ENCODE measurements at places on chromosomes 12 and 14.

DNA sequence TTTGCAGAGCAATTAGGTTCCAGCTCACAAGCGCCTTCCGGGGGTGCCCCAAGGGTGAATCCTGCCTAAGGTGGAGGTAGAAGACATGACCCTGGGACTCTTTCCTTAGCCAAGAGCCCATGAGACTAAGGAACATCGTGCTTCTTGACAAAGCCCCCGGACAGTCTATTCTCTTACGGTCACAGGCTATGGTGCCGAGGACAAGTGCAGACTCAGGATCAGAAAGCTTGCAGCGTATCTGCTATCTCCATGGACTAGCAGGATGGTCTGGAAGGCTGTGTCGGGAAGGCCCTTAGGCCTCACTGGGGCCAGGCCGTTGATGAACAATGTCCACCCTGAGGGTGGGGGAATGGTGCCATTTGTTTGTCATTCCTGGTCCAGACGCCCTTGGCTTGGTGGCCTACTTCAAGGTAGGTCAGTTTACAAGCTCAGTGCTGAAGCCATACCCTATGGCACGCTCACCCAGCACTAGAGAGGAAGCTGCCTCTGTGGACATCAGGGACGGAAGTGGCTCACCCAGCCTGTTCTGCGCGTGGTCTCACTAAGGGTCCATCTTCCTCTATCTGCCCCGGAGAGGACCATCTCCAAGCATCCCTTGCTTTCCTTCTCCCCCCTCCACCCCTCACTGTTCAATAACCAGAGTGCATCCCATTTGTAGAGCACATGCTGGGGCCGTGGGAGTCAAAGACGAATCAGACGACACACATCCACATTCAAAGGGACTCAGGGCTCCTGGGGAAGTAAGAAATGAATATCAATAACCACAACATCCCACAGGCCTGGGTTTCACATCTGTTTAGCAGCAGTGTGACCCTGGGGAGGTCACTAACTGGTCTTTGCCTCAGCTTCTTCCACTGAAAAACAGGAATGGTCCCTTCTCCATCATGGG is 45.0 kb upstream of the IQSEC3 start:
- DNase-seq = no peak

DNA sequence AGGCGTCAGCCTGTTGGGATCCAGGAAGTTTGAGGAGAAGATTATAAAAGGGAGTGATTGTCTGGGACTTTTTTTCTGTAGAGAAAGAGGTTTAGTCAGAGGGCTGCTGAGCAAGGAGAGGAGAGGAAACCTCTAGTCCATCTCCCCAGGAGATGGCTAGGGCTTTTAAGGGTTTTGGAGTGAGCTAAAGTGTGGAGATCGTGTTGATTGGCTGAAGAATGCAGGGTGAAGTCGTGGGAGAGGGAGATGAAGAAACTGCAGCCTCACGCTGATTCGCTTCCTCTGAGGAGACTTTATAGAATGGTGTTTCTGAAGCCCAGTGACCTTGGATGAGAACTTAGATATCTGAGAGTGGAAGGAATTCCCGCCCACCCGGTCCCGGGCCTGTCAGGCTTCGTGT is 193.7 kb upstream of the PWP1 start:
- DNase-seq = no peak

GRCh38 chr12:1836241-1836803 is 16.0 kb downstream of the LRTM2 start:
- DNase-seq = no peak

DNA sequence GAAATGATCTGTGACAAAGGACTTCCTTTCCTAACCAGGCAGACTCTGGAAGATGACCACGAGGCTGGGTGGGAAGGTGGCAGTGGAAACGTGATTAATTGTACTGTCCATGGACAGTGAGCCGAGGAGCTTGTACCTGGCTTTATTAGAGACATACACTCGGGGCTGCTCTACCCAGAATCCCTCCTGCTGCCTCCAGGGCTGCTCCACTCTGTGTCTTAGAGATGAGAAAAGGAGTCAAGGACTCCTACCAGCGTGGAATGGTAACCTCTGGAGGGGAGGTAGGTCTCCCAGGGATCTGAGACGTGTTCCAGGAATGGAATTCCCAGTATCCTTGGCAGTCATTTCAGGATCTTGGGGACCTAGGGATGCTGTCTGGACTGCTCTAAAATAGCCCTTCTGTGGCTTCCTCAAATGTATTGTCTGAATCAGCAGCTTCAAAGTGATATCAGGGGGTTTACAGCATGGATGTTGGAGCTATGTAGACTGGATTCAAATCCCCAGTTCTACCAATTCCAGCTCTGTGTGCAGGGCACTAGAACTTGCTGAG is 237.8 kb downstream of the CACNA1C start:
- DNase-seq = no peak

GRCh38 chr14:75837151-75837787 is 144.5 kb downstream of the TGFB3 start:
- no peak for DNase-seq

DNA sequence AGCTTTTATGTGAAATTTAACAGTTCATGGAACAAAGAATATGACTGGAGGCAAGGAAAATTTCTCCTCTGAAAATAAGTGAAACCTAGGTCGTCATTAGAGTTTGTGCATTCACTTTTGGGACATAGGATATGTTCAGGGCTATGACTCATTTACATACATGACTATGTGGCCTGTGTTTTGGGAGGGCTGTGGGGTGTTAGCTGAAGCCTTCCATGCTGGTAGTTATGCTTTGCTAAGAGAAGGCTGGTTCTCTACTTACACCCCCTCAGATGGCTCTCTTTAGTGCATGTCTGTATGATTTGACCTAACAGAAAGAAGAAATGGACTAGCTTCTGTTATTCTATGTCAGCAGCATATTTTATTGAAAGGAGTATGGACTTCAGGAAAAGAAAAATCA is 416.5 kb upstream of the GARIN6 start:
- no peak for DNase-seq

GRCh38 chr14:67492538-67492937 is 4.0 kb upstream of the TMEM229B start:
- DNase-seq = no peak

GRCh38 chr14:63343878-63344277 is 25.1 kb upstream of the GPHB5 start:
- DNase-seq = no peak

DNA sequence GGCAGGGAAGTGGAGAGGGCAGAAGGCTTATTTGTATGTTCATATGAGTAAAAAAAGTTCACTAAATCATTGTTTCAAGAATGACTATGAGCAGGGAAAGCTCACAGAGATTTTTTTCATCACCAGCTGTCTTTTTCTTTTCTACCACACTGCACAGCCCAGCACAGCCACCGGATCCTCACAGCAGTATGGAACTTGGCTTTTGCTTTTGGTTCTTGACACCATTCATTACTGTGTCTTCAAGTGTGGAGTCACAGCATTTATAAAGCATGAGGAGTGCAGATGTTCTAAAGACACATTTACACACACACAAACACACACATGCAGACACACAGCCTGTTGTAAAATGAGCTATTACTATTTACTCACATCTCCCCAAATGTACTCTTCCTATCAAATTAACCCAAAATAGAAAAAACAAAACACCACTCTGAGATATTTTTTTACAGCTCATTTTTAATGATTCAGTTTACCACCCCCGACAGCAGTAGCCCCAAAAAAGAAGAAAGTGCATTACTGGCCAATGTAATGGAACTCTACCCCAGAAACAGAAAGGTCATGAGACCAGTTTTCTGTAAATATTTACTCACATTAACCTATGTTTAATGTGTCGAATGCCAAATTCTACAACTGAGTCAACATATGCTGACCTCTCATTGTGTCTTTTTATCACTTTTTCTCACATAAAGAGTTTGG is 60.5 kb downstream of the BTG1 start:
- DNase-seq = no peak

- DNase-seq = no peak
These were observed 3.6 kb upstream of the TGM1 start for GRCh38 chr14:24266344-24267244.

DNA sequence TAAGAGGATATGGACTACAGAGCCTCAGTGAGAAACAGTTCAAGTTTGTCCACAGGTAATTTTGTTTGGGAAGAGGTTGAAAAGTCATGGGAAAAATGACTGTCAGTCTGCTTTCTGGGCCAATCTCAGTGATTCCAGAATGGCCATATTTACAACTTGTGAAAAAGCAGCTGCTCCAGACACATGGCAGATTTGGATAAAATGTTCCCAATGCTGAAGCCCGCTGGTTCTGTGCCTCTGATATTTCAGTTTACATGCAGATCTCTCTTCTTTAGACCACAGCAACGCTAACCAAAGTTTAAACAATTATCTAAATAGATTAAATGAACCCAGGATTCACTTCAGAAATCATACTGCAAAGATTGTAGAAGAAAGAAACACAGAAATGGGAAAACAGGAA is 222.8 kb downstream of the SOX5 start:
- DNase-seq = no peak

DNA sequence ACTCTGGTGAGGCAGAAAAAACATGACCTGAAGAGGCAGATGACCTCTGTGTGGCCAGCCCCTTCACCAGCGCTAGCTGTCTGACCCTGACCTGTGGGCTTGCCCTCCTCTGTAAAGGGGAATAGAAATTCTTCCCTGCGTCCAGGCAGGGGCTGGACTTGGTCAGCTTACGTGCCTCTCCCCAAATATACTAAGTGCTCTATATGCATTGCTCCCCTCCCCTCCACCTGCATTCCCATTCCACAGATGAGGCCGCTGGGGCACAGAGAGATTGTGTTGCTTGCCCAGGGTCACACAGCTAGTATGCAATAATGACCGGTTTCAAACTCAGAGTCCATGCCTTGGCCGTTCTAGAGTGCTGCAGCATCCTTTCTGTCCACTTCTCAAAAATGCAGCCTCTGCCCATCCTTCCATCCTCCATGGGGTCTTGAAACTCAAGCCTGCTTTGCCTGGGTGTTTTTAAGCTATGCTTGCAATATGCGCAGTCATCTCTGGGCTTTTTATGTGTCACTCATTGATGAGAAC is 303.9 kb downstream of the CACNA1C start:
- no peak for DNase-seq

- DNase-seq = no peak
These were observed 48.4 kb downstream of the C12orf75 start for GRCh38 chr12:105378911-105379310.

- DNase-seq = no peak
These were observed 49.8 kb downstream of the NOC4L start for GRCh38 chr12:132194056-132194455.

DNA sequence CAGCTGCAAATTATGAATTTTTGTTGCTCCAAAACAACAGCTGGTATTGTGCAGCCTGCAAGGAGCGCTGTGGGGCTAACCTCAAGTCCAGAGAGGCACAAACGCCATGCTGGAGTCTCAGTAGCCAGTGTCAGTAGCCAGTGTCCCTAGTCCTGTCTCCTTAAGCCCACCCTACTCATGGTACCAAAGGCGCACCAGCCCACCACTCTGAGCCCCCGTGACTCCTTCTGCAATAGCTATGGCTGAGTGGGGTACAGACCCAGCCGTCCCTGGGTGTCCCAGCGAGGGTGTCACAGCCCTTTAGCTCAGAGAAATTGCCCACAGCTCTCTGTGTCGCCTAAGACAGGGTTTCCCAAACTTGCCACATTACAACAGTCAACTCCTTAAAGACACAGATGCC is 65.2 kb downstream of the ARL6IP4 start:
- no peak for DNase-seq

GRCh38 chr12:119176267-119177055 is 2.3 kb upstream of the HSPB8 start:
- no peak for DNase-seq

- DNase-seq = no peak
These were observed 162.6 kb downstream of the PPFIA2 start for GRCh38 chr12:81596558-81596957.

DNA sequence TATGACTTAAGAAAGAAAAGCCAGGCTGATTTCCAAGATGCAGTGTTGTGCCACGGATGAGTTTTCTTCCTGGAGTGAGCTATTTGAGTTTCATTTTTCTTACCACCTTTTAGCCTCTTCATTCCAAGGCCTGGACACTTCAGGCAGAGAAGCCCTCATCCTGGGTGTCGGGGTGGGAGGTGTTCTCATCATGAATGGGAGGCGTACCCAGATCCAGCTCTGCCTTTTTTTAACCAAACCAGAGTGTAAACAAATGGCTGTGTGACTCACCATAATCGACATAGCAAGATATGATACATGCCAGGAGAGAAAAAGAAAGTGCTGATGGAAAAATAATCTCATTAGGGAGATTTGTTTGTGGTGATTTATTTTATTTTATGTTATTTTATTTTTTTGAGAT is 79.9 kb downstream of the ARF6 start:
- DNase-seq = no peak

GRCh38 chr12:67419810-67420209 is 150.7 kb downstream of the CAND1 start:
- no peak for DNase-seq

DNA sequence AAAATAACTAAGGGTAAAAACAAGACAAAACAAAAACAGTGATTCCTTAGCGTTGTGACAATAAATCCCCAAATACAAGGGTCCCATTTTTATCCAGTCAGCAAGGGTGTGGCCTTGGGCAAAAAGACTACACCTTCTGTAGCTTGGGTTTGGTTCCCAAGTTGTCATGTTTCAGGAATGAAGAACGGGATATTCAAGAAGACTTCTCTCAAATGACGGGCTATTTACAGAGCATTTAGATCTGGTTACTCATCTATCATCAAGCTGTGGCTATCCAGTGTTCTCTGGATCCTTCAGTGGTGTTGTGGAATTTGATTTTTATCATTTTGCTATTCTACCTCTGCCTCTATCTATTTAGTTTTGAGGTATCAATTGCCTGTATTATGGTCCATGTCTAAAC is 219.7 kb downstream of the SLC25A21 start:
- no peak for DNase-seq

- DNase-seq = no peak
These were observed 115.7 kb upstream of the GSC start for GRCh38 chr14:94885481-94886155.

- DNase-seq = no peak
These were observed 86.0 kb downstream of the PHLDA1 start for GRCh38 chr12:75945581-75945980.

GRCh38 chr14:99179946-99180345 is 92.1 kb downstream of the BCL11B start:
- DNase-seq = no peak

DNA sequence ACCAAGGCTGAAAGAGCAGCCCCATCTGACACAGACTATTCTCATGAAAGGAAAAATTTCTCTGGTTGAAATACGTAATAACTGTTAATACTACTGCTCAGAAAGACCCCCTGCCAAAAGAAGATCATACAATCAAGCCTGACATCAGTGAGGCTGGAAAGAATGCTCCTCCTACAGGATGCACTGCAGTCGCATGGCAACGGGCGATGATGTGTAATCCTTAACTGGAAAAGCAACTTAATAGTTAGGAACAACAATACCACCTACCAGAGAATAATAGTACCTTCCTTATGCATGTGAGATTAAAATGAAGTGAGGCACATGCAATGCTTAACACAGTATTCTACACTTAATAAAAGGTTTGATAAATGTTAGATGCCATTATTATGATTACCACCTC is 1.2 kb upstream of the GOLGA5 start:
- DNase-seq = no peak

- DNase-seq = no peak
These were observed 296.2 kb upstream of the PPFIA2 start for GRCh38 chr12:82055391-82055790.

GRCh38 chr14:53450871-53451270 is 297.7 kb upstream of the DDHD1 start:
- no peak for DNase-seq

- DNase-seq = no peak
These were observed 38.5 kb upstream of the SLCO1C1 start for GRCh38 chr12:20656600-20656999.
